ENCODE measurements at places on chromosomes 2 and 18.

GRCh38 chr2:85675866-85676548, 8.0 kb upstream of the SFTPB start:
- no peak for DNase-seq

GRCh38 chr18:55317864-55318263, 270.1 kb downstream of the TCF4 start:
- no peak for DNase-seq

- no peak for DNase-seq
Observed at GRCh38 chr2:205768341-205768740, 86.0 kb downstream of the NRP2 start.

- no peak for DNase-seq
Observed at GRCh38 chr2:5176764-5177163, 515.4 kb upstream of the SOX11 start.

- DNase-seq: no peak
Observed at GRCh38 chr2:149087751-149088150, 49.3 kb downstream of the LYPD6B start.

DNA sequence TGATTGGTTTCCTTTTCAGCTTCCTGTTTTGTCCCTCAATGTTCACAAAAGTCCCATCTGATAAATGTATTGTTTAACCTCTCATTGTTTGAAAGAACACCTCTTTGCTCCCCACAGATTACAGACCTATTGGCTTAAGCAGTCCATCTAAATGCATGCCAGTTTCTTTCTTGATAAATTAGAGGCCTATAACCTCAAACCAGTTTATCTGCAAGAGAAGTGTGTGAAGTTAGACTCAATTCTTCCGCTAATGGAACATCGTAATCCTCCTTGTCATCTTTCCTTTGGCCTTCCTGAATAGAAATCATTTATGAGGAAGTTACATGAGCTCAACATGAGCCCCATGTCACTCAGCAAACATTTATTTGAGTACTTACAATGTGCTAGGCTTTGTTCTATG, 74.0 kb downstream of the FRZB start:
- DNase-seq: no peak

DNA sequence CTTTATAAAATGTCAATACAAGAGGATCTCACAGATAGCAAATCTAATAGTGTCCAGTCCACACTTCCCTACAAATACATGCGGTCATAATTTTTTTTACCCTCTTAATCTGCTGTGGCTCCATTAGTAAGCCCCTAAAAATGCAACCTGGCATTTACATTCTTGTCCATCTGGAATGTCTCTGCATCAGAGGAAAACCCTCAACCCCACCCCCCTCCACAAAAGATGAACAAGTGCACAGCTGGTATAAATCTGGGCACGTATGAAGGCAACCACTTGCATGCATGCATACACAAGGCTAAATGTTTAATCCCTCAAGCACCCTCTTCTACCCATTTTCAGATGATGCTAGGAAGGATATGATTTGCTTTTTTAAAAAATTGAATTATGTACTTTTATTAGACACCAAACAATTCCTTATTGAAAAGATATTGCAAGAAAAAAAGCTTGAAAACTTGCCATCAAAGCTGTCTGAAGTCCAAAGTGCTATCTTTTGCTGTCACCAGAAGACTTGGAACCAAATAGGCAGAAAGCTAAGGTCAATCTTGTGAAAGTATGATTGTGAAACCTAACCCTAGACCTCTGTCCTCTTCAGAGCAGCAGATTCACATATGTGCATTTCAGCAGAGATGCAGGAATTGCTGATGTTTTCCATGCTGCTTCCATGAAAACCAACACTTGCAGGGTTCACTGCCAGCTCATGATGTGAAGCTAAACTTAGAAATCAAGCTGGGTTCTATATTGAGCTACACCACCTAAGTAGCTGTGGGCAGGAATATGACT, 39.0 kb downstream of the IRS1 start:
- DNase-seq: no peak

- no peak for DNase-seq
Observed at GRCh38 chr2:85319796-85320195, 8.0 kb downstream of the TGOLN2 start.

- DNase-seq: no peak
Observed at GRCh38 chr2:111194835-111195621, 74.3 kb downstream of the BCL2L11 start.

GRCh38 chr18:28065031-28065792, 111.7 kb downstream of the CDH2 start:
- DNase-seq: no peak

- DNase-seq: no peak
Observed at GRCh38 chr2:10520154-10520553, 72.0 kb upstream of the ODC1 start.

Data from T-helper 9 cell (primary cell).